HCT116 (cell line): ENCODE measurements at places on chromosomes 16 and 17. TPM values are rescaled to one million over a fixed set of nuclear protein-coding genes. Genes with fewer than 3 reads are reported as not detected.

The ACSM2A gene
- total RNA-seq = not detected

The KRTAP9-2 gene
- not detected for total RNA-seq

The TBC1D3K gene
- total RNA-seq = not detected

The SMPD3 gene
- 0.89 TPM for total RNA-seq

The CNGB1 gene
- total RNA-seq = not detected

The HBA1 gene
- total RNA-seq = 4.9 TPM

The PRDM7 gene
- total RNA-seq = 0.07 TPM

The KRT33B gene
- not detected for total RNA-seq

The HOXB4 gene
- 11.3 TPM for total RNA-seq

The FAM171A2 gene
- 18.0 TPM for total RNA-seq

The KCNH4 gene
- not detected for total RNA-seq

The SLC35G6 gene
- not detected for total RNA-seq

The ST3GAL2 gene
- 9.5 TPM for total RNA-seq

The WFIKKN1 gene
- total RNA-seq = 0.47 TPM
